ENCODE measurements at places on chromosomes 13 and 19. TPM values are rescaled to one million over a fixed set of nuclear protein-coding genes. Genes with fewer than 3 reads are reported as not detected.

The PLPPR3 gene
- 0.55 TPM for total RNA-seq

The APOC4 gene
- not detected for total RNA-seq

The CELF5 gene
- total RNA-seq: not detected

The CCDC70 gene
- not detected for total RNA-seq

The ELSPBP1 gene
- not detected for total RNA-seq

The ZNF681 gene
- 2.3 TPM for total RNA-seq

The SMARCA4 gene
- 28.6 TPM for total RNA-seq

The GPR4 gene
- total RNA-seq: 2.0 TPM

DNA sequence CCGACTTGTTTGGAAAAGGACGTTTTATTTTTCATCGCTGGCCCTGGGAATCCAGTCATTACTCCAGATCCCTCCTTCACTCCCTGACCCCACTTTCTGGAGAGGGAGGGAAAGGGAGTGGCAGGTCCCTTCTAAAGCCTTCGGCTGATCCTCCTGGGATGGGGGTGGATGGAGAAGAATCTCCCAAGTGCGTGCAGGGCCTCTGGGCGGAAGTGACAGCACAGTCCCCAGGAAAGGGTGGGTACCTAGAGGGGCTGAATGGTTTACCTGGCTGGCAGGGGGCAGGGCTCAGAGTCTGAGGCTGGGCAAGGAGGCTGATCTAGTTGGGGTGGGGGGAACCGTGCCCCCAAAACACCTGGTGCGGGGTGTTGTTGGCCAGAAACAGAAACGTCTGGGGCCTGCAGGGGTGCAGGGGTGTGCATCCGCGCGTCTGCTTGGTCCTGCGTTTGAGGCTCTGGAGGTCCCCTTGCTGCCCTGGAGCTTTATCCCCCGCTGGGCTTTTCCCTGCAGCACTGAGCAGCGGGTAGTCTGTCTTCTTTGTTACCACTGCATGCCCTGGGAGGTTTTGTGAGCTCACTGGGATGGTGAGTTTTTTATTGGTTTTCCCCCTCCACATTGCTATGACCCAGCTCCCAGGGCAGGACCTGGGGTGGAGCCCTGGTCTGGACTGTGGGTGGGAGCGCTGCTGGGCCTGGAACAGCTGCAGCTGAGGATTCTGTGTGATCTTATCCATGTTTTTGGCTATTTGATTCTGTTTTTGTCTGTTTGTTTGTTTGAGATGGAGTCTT lies 3.0 kb upstream of the ZNF628 start:
- DNase-seq: peak; percentile 20

GRCh38 chr13:35964011-35964862 lies 166.9 kb downstream of the DCLK1 start:
- no peak for DNase-seq

GRCh38 chr13:33076001-33076992 lies 60.1 kb downstream of the KL start:
- DNase-seq: peak; percentile 16

DNA sequence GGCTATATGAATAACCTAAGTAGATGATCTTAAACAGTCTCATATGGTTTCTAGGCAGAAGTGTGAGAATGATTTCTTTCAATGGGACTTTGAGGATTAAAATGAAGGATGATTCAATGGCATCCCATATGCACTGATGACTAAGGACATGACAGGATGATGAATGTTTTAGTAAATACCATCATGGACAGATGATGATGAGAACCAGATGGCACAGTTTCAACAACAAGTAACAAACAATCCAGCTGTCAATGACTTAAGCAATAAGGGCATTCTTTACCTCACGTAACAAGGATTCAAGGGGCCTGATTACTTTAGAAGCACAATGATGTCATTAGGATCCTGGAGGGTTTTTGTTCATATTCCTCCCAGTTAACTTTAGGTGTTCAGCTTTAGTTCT lies 2678.4 kb downstream of the PCDH9 start:
- DNase-seq: no peak

- DNase-seq: no peak
Measured at GRCh38 chr19:4977299-4978174, 8.6 kb downstream of the KDM4B start.

DNA sequence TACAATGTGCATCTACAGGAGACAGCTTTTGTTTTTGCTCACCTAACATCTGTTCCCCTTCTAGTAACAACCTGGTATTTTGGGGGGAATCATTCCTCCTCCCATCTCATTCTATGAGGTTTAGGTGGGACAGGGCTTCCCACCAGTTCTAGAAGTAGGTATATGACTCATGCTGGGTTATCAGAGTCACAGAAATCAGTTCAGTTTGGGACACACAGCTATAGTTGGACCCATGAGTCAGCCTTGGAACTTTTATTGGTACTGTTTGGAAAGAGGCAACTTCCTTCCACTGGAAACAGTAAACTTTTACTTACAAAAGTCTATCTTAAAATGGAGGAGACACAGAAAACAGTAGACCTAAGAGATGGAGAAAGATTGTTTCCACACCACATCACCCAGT lies 185.5 kb downstream of the DNAJC3 start:
- DNase-seq: no peak

- DNase-seq: no peak
Measured at GRCh38 chr19:5803441-5803751, 1.5 kb upstream of the NRTN start.

DNA sequence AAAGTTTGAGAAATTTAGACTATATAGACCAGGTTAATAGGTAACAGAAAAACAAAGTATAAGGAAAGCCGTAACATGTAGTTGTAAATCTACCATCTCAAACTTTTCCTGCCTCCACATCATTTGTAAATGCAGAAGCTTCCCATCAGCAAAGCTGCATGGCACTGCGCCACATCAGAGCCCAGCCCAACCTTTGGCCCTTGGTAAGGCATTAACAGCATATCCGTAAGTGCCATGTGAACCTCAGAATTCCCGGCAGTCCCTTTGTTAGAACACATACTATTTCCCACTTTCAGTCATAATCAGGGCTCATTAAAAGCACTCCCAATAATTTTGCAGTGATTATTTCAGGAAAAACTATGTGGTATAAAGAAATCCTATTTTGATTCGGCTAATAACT lies 51.6 kb downstream of the MPHOSPH8 start:
- peak; percentile 55 for DNase-seq

GRCh38 chr19:1274852-1275259 lies 474 bp upstream of the FAM174C start:
- no peak for DNase-seq

DNA sequence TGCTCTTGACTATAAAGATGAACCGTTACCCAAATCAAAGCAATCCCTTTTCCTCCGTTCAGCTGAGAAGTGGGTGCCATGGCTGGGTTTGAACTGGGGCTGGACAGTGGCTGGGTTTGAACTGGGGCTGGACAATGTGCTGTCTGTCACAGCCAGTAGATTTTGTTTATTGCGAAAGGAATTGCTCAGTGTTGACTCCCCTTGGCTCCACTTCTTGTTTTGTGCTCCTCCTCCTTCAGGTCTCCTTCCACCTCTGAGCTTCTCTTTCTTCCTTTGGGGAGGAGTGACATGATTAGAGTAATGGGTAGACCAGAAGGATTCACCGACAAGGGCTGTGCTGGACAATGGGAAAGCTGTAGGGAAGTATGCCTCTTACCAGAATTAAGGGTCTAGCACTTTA lies 19.4 kb upstream of the MBNL2 start:
- no peak for DNase-seq

- no peak for DNase-seq
Measured at GRCh38 chr13:72586518-72586917, 140.9 kb downstream of the MZT1 start.

- no peak for DNase-seq
Measured at GRCh38 chr13:35342440-35342839, 134.0 kb downstream of the MAB21L1 start.

GRCh38 chr19:6060600-6061375 lies 49.5 kb downstream of the RFX2 start:
- DNase-seq: no peak

DNA sequence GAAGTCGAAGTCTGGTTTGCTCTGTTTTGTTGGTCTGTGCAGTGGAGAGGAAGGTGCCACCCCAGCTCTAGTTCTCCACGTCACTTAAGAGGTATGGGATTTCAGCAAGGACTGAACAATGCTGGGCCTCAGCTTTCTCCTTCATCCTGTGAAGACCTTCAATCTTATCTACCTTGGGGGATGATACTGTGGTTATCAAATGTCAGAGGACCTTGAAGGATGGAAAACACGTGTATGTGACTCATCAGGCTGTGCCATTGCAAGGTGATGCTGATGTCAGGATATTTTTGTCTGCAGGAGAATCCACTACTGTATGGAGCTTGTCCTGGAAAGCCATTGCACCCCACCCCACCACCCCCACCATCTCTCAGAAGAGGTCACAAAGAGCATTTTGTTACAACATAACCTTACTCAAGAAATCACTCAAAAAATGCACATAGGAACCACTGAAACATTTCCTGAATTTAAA lies 81.4 kb upstream of the UQCRFS1 start:
- no peak for DNase-seq

- DNase-seq: no peak
Measured at GRCh38 chr13:41188584-41188983, 5.8 kb downstream of the KBTBD7 start.

GRCh38 chr19:54179921-54180461 lies 7.0 kb upstream of the TMC4 start:
- peak; percentile 95 for DNase-seq

DNA sequence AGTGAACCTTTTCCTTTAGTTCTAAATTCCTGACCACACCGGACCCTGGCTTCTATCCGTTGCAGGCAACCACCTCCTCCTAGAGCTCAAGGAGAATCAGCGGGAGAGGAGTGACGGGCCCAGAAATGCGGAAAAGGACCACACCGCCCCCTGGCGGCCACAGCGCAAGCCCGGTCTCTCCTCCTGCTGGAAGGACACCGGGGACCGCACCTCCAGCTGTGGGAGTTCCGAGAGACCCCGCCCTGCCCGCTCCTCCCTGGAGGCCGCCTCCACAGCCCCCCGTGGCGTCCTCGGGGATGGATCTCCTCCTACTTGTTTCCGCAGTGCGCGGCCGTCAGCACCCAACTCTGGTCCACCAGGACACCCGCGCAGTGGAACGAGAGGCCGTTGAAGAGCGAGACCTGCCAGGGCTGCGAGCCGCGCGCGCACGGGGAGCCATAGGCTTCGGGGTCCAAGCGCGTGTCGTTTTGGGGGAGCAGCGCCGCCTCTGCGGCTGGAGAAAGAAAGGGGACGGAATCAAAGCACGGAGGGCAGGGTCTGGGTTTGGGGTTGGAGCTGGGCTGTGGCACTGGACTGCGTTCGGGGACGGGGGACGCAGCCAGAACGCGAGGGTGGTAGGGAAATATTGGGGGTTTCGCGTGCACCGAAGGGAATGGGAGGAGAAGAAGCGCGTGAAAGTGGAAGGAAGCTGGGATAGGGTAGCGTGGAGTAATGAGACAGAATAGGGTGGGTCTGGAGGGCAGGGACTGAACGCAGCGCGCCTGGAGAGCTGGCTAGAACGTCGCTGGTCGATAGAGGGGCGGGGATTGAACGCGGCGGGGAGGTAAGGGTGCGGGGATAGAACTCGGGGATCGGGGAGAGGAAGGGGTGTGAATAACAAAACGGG lies 2.5 kb downstream of the KLK10 start:
- peak; percentile 81 for DNase-seq

- DNase-seq: no peak
Measured at GRCh38 chr13:64369121-64369520, 2861.0 kb downstream of the PCDH9 start.

- DNase-seq: no peak
Measured at GRCh38 chr19:42568006-42568405, 26.7 kb downstream of the CEACAM8 start.

DNA sequence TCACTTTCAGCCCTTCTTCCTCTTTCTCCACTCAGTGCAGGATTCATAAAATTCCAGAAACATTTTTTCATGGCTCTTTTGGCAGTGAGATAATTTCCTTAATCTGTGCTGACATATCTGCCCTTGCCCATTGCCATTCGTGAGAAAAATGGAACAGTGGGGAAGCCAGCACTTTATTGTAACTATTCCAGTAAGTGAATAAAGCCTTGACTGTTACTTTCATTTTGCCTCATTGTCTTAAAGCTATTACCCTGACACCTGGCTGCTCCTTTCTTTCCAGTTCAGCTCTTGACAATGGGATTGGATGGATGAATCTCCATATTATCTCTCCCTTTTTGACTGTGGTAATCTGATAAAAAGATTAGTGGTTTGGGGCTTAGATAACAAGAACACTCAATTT lies 1068.1 kb upstream of the PCDH20 start:
- DNase-seq: no peak

- peak; percentile 85 for DNase-seq
Measured at GRCh38 chr19:3075605-3076431, 13.5 kb upstream of the TLE5 start.

DNA sequence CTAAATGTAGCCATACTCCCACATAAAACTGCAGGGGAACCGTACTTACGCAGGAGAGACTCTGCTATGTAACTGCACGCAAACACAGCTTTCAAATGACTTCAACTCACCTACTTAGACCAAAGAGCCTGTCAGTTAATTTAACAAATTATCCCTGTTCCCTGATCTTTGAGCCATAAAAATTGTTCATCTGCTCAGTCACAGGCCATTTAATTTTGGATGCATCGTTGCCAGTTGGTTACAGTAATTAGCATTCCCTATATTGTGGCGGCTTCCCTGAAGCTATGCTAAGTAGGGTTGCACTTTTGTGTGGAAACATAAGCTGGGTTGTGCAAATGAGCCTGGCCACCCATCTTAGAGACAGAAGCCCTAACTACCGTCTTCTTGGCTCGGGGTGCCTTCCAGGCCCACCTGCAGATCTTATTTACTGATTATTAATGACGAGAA lies 21.2 kb upstream of the OBI1 start:
- DNase-seq: no peak

GRCh38 chr19:40585241-40585981 lies 8.7 kb downstream of the SHKBP1 start:
- DNase-seq: no peak

- no peak for DNase-seq
Measured at GRCh38 chr13:75906315-75906714, 270.2 kb downstream of the LMO7 start.

DNA sequence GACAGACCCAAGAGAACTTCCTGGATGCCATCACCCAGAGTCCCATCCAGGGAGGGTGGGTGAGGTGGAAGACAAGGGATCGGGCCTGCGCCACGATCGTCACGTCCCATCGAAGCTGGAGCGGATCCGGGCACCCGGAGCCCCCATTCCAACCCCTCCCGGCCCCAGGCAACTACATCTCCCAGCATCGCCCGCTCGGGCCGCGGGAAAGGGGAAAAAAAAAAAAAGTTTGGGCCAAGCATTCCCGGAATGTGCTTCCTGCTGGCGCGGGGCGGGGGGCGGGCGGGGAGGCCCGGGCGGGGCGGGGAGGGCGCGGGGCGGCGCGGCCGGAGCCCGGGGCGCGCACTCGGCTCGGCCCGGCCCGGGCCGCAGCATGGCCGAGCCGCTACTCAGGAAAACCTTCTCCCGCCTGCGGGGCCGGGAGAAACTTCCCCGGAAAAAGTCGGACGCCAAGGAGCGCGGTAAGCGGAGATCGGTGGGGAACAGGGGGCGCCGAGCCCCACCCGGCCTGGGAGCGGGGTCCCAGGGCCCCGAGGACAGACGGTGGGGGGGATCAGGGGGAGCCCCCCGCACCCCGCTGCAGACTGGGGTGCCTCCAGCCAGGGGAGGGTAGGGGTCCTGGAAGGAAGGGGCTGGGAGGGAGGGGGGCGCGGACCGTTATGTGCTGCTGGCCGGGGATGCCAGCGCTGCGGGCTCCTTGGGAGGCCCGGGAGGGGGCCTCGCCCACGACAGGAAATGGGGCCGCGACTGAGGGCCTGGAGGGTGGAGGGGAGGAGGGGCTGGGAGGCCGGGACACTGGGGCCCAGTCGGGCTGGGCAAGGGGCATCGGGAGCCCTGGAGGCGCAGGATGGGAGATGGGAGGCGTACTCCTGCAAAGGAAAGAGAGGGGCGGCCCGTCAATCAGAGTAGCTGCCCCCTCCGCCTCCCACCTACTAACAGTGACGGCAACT lies at the start of gene SYDE1:
TSS of gene SYDE1 (plus strand) at position 341 of the 950 bp plus-strand sequence. CDS start at position 374, 33 bp downstream.
- peak; percentile 81 for DNase-seq

- DNase-seq: no peak
Measured at GRCh38 chr19:31575846-31576335, 226.7 kb upstream of the TSHZ3 start.

Data from stomach (tissue), 19 donors.